ENCODE measurements at places on chromosomes 2 and 18.

GRCh38 chr2:164126960-164127660 is 391.3 kb upstream of the FIGN start:
- no peak for DNase-seq

GRCh38 chr18:42549596-42549995 is 565.9 kb downstream of the RIT2 start:
- no peak for DNase-seq

- DNase-seq = no peak
These were observed 62.3 kb downstream of the LRRTM4 start for GRCh38 chr2:77459840-77460239.

DNA sequence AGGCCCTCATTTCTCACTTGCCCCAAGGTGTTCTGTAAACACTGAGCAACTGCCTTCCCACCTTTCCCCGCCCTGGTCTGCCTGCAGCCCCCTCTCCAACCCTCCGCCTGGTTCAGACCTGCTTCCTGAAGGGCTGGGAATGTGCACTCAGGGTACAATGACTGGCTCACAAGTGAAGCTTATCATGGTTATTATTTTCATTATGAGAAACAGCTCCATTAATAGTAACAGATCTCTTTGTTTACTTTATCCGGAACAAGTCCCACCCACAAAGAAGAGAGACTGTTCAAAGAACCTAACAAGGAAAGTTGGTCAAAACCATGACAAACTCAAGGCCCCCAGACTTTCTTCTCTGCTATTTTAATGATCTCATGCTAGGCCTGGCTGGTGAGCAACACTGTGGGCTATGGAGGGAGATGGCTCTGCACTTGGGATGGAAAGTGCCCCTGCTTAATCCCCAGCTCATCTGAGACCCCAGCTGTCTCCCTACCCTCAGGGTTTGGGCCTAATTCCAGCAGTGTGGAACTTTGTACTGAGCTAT is 36.7 kb downstream of the ARHGAP25 start:
- DNase-seq = no peak

DNA sequence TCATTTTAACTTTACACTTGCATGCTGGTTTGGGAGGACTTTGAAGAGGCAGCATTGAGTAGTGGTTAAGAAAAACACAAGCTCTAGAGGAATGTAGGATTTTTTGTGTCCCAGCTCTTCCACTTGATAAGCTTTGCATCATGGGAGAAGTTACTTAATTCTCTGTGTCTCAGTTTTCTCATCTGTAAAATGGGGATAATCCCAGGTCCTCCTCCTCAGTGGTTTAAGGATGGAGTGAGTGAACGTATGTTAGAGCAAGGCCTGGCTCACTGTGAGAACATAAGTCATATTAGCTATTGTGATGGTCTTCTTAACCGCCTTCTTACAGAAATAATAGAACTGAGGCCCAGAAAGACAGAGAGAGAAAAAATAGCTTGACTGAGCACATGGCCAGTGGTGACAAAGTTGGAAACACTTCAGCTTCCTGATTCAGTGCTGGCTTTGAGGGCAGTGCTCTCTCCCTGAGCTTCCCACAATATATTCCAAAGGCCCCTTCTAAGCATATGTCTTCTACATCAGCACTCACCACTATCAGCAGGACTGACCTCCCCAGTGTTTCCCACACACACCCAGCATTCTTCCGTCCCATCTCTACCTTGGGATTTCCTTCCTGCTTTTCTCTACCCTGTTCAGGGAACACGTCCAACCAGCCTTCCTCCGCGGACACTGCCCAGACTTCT is 214.9 kb upstream of the TNP1 start:
- no peak for DNase-seq

GRCh38 chr2:3007135-3007534 is 370.5 kb downstream of the EIPR1 start:
- DNase-seq = no peak

DNA sequence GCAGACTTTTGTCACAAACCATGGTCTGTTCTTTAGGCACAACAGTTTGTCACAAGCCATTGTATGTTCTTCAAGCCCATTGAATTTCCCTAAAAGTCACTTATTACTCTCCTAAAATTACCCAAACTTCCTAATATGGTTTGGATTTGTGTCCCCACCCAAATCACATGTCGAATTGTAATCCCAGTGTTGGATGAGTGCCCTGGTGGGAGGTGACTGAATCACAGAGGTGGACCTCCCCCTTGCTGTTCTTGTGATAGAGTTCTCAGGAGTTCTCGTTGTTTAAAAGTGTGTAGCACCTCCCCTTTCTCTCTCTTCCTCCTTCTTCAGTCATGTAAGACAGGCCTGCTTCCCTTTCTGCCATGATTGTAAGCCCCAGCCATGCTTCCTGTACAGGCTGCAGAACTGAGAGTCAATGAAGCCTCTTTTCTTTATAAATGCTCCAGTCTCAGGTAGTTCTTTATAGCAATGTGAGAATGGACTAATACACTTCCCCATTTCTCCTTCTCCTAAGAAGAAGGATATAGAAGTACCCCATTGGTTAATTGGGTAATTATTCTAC is 11.2 kb upstream of the GYPC start:
- DNase-seq = no peak

DNA sequence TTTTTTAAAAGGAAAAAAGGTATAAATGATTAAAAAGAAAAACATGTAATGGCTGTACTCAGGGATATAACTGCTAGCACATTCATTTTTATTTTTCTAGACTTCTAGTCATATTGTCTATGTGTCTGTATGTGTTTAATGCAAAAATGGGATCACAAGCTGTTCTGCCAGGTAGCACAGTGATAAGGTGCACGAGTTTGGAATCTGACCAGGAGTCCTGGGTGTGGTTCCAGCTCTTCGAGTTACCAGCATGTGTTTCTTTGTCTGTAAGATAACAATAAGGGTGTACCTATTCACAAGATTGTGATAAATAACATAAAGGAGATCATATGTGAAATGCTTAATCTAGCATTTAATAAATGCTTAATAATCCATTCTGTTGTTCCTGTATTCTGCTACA is 145.3 kb downstream of the PKP4 start:
- no peak for DNase-seq

GRCh38 chr2:237573721-237574415 is 7.5 kb downstream of the PRLH start:
- no peak for DNase-seq

DNA sequence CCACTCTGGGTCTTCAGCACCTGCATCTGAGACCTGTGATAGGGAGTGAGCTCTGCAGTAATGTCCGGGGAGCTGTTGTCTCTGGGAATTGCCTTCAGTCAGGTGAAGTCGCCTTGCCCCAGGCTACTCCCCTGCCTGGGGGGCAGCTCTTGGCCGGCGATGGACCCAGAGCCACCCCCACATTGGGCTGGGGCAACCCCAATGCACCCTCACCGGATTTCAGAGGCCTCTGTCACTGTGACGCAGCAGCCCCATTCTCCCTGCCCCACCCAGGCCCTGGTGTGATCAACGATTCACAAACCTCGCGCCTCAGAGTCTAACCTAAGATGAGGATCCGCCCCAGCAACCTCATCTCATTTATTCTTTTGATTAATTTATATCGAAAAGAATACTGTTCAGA is 303.6 kb downstream of the NDUFA10 start:
- DNase-seq = peak; percentile 17

- DNase-seq = no peak
These were observed 153.7 kb downstream of the PRKCE start for GRCh38 chr2:45804987-45805755.

GRCh38 chr2:218128781-218129457 is 3.1 kb downstream of the CXCR2 start:
- no peak for DNase-seq

DNA sequence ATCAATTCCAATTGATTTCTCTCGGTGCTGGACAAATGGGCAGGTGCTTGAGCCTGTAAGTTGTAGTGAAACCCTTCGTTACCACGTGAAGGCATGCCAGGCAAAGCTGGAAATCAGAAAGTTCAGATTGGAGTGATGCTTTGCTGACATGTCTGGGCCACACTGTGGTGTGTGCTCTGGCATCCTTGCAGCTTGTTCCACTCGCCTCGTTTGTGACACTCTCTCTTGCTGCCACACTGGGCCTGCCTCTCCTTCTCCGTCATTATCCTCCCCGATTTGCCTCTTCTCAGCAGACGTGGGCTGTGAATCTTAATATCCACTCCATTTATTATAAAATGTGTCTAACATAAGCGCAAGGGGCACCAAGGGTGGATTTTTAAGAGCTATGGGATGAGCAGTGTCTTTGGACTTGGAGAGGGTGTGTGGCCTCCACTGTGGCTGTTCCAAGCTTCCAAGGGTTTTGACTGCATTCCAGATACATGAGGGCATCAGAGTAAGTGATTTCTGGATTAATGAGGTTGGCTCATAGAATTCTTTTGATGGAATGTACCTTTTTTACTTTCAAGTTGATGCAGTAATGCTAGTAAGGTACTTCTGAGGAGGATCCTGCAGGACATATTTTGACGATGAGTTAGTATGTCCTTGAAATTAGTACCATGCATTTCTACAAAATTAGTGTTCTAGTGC is 238.8 kb downstream of the TPGS2 start:
- DNase-seq = no peak

DNA sequence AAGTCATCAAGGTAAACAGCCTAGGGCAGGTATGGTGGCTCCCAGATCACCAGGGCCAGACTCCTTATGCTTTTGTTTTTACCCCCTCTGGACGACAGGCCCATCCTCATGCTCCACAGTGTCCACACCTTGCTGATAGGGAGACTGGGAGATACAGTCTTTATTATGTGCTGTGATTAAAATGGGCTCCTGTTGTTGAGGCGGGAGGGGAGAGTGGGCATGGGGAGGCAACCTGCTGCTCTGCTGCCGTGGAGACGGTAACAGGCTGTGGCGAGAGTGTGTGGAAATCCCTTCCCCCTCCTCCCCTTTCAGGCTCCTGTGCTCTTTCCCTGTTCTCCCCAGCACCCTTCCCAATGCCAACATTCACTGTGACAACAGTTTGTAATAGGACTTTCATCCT is 38.2 kb upstream of the PNO1 start:
- no peak for DNase-seq

GRCh38 chr2:144409241-144409640 is 110.7 kb downstream of the ZEB2 start:
- no peak for DNase-seq

DNA sequence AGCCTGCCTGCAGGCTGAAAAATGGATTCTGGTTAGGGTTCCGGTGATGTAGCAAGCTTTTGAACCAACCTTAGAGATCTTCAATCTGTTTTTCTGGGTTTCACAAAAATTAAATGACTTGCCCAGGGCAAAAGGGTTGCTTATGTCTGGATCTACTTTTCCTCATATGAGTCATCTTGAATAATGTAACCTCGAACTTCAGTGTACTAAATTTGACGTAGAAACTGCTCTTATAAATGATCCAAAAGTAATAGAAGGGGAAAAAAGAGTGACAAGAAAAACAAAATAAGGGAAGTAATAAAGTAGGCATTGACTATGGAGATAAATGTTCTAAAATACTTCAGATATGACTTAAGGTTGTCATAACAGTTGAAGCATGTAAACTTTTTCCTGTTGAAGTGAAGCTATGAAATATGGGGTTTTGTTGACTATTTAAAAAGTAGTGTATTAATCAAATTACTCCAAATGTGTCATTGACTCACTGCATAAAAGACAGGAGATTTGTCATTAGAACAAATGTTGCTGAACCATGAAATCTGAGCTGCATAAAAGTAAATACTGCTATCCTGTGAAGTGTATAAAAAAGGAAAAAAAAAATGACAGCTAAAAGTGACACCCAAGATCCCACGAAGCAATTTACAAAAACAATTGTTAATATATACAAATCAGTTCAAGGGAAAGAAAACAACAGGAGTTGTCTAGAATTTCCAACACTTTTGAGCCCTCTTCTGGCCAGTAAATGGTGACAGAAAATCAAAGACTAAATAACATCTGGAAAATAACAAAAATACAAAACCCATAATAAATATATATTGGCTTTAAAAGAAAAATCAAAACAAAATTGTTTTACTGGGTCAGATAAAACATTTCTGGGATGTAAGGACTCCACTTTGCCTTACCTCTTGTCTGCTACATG is 103.6 kb upstream of the SERPINE2 start:
- DNase-seq = no peak

- peak; percentile 62 for DNase-seq
These were observed 21.0 kb upstream of the PAX3 start for GRCh38 chr2:222319586-222320435.

GRCh38 chr2:6694555-6694954 is 171.2 kb downstream of the CMPK2 start:
- no peak for DNase-seq

- DNase-seq = no peak
These were observed 18.5 kb upstream of the SP140L start for GRCh38 chr2:230308402-230309000.

DNA sequence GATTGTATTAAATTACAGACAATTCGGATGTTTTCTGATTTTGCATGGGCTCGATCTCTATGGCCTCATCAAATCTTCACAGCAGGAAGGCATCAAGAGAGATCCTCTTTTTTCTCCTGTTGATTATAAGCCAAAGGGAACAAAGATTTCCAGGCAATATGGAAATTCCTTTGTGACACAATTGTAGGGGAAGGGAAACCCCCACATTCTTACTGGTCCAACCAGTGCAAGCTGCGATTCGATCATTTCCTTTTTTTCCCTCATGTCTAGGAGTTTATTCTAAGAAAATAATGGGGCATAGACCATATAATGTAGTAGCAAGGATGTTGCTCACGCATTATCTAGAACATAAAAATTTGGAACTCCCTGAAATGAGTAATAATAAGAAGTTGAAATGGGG is 87.7 kb downstream of the LYPD6 start:
- DNase-seq = no peak

GRCh38 chr2:198173242-198173641 is 368.8 kb downstream of the PLCL1 start:
- no peak for DNase-seq

GRCh38 chr2:194674043-194674442 is 983.0 kb upstream of the SLC39A10 start:
- no peak for DNase-seq

GRCh38 chr2:43419876-43420275 is 176.0 kb downstream of the THADA start:
- no peak for DNase-seq

DNA sequence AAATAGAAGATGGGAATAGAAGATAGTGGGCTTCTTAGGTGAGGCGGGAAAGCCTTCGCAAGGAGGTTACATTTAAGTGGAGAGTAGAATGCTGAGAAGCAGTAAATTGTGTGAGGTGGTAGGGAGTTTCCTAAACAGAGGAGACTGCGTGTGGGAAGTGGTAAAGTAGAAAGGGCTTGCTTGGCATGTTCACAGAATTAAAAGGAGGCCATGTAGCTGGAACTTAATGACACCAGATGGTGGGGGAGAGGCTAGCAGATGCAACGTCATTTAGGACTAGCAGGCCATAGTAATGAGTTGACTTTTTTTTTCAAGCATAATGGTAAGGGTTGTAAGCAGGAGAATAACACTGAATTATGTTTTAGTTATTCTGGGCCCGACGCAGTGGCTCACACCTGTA is 13.0 kb upstream of the RTN4 start:
- DNase-seq = no peak

DNA sequence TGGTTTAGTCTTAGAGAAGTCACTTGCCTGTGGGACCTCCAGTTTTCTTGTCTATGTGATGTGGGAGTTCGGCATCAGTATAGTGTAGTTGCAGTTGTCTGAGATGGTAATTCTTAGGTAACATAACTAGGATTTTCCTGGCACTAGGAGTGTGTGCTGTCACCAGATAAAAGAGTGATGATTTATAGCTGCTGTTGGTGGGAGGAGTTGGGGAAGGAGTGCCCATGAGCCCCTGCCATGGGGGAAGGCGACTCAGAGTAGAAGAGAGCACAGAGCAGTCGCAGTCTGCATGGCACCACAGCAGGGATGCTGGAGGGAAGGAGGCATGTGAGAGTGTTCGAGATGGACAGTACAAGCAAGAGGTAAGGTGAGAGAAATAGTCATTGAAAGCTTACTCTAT is 38.7 kb downstream of the ATP9B start:
- no peak for DNase-seq

Measured in activated T-cell treated with anti-CD3 and anti-CD28 coated beads, Interleukin-2, amount 50 U/mL, for 24 hours (primary cell).